Activated T-helper 1 cell treated with anti-CD3 and anti-CD28 coated beads, Interleukin-2, amount 50 U/mL, for 16 hours (primary cell): ENCODE measurements at places on chromosomes 5 and 9.

GRCh38 chr5:179147991-179148702 lies 88.0 kb downstream of the ZNF354C start:
- no peak for DNase-seq

- no peak for DNase-seq
Observed at GRCh38 chr5:137379555-137380286, 119.4 kb downstream of the SPOCK1 start.

- DNase-seq, result no peak
Observed at GRCh38 chr5:95966005-95966404, 4.4 kb upstream of the ELL2 start.

DNA sequence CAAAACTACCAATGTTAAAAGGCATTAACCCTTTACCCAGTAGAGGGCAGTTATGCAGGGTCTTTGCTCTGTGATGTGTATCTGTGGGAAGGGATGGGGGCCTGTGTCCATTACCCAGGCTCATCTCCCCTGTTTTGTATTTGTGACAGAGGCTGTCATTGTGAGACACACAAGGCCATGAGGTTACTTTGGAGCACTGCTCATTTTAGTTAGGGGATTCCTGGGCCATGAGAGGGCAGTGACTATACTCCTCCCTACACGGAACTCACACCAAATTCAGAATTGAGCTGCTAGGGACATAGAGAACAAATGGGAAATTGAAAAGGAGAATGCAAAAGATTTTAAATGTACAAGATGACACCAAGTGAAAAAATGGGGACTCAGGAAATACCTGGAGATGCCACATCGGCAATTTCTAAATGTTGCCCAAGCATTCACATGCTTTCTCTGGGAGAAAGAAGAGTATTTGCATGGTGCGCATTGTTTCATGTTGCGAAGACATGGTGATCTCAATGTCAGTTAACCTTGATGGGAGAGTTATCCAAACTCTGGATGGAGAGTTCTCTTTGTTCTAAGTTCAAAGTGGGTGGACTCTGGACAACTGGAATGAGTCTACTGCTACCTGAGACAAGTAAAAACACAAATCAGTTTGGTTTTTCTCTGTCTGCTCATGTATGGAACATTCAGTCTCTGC lies 32.5 kb downstream of the C9orf152 start:
- no peak for DNase-seq

DNA sequence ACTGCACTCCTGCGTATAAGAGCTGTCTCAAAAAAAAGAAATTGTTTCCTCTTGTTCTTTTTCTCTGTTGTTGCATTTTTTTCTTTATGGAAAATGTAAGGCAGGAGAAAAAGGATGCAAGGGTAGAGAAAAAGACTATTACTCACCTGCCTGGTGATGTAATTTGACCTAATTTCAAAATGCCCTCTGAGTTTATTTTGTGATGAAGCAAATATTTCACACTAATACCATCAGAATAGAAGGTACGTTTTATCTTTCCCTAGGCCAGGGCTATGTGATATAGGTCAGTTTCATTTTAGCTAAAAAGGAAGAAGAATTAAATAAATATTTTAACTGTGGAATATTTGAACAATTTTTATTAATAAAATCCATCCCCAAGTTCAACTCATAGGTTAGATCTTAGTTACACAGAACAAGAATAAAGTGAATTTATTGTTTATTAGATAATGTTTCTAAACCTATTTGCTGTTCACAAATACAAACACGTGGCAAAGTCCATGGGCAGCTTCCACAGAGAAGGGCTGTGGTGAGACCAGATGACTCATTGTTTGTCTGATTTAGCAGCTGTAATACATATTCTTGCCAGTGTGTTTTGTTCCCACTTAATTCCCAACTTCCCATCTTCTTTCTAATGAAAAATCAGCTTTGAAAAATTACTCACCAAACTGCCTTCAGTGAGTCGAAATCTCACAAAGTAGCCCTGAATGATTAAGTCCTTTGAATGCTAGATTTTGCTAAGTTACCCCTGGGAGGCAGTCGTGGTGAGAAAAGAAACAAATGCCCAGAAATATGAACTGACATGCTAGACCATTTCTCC lies 52.8 kb upstream of the CCDC112 start:
- no peak for DNase-seq

DNA sequence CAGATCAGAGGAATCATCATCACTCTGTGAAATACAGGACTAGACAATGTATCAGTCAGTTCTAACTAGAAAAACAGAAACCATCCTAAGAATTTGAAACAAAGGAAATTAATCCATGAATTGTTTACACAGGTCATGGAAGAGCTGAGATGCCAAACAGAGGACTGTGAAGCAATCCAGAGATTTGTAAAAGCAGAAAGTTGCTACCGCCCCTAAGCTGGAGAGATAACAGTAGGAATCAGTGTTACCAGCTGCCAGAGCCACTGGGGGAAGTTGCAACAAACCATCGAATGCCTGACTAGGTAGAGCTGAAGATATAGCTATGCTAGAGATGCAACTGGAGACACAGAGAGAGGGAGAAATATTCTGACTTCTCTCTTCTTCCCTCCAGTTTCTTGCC lies 10.4 kb upstream of the MIER3 start:
- no peak for DNase-seq

GRCh38 chr9:18717759-18718158 lies 243.8 kb downstream of the ADAMTSL1 start:
- DNase-seq, result no peak
